ENCODE measurements at places on chromosomes 11 and 22.

GRCh38 chr11:24324211-24324610 is 172.6 kb upstream of the LUZP2 start:
- no peak for DNase-seq

DNA sequence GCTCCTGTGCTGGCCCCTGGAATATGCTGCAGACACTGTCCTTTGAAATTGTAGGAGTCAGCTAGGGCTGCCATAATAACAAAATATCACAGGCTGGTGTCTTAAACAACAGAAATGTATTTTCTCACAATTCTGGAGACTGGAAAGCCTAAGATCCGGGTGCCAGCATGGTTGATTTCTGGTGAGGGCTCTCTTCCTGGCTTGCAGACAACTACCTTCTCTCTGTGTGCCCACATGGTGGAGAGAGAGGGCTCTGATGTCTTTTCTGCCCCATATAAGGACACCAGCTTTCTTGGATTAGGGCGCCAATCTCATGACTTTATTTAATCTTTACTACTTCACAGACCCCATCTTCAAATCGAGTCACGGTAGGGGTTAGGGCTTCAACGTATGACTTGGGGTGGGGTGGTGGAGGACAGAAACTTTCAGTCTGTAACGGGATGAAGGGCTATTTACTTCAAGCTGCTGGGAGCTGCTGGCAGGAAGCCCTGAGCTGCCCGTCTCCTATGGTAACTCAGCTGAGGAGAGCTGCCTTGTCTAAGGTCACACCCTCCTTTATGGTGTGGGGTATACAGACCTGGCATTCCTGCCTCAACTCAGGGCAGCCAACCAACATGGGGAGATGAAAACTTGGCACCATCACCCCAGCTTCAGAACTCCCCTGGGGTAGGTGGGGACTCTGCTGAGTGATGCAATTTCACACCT is 142.9 kb upstream of the ZBED5 start:
- DNase-seq = no peak

DNA sequence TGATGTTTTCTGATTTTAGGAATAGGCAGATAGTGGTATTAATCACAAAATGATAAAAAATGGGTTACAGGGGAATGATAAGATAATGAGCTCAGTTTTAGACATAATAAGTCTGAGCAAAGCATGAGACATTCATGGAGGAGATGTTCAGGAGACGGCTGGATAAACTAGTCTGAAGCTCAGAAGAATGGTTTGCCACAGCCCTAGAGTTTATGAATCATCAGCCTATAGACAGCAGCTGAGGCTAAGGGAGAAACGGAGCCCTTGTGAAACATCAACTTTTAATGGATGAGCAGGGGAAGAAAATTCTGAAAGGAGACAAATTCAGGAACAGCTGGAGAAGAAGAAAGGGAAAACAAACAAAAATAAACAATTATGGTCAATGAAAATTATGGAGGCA is 87.2 kb downstream of the RELT start:
- no peak for DNase-seq

DNA sequence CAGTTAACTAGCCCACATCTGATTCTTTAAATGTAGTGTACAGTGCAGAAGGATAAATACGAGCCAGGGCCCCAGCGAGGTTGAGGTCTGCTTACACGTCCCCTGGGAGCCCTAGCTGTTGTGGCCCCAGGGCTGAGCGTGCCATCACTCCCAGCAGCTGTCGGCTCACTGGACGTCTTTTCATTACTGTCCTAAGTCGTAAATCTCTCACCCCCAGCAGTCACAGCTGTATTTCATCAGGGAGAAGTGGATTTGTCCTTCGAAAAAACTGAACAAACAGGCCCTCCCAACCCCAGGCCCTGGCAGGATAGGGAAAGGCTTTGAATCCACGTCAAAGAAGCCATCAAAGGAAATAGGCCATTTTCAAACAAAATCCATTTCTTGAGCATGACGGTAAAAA is 110.4 kb upstream of the CSNK2A3 start:
- DNase-seq = no peak

DNA sequence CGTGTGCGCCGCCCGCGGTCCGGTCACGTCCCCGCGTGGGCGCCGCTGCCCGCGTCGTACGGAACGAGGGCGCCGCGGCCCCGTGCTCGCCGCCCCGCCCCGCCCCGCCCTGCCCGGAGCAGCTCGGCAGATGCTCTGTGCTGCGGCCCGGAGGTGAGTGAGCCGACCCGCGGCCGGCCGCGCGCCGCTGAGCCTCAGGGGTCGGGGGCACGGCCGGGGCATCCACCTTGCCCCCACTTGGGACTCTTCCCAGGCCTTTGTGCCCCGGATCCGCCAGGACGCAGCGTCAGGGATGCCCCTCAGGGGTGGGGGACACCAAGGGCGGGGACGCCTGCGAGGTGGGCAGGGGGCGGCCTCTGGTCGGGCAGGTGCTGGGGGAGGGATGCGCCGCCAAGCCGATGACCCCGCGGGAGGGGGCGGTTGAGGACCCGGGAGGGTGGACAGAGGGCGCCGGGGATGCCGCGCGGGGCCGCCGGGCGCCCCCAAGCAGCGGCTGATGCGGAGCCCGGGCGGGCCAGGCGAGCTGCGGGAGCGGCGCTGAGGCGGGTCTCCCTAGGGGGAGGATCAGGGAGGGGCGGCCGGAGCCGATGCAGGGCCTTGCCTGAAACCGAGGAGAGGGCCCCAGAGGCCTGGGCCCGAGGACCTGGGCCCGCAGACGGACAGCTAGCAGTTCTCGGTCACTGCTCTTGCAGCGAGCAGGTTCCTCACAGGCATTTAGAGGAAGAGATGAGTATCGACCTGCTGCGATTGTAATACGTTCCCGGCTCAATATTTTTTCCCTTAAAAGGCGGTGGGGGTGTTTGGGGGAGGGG is at the start of gene GNAZ:
Gene GNAZ, plus strand, starts transcription at position 102 of the 812 bp plus-strand sequence. CDS start 25,177 bp downstream, outside the sequence.
- no peak for DNase-seq

- DNase-seq = no peak
Observed at GRCh38 chr11:36388951-36389350, 92.9 kb downstream of the PRR5L start.

DNA sequence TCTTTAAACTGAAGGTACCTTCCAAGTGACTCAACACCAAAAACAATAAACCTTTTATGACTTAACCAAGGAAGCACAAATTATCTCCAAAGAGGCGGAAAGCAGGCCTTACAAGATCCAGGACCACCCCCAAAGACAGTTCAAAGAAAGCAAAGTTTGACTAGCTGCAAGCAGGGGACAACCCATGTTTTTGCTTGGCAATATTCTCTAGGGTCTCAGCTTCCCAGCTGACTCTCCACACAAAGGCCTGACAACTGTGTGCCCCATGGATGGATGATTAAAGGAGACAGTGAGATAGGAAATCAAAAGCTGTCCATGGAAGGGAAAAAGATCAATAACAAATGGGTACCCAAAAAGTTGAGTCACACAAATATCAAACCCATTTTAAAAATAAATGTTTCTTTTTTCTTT is 232.2 kb downstream of the DDX10 start:
- no peak for DNase-seq

DNA sequence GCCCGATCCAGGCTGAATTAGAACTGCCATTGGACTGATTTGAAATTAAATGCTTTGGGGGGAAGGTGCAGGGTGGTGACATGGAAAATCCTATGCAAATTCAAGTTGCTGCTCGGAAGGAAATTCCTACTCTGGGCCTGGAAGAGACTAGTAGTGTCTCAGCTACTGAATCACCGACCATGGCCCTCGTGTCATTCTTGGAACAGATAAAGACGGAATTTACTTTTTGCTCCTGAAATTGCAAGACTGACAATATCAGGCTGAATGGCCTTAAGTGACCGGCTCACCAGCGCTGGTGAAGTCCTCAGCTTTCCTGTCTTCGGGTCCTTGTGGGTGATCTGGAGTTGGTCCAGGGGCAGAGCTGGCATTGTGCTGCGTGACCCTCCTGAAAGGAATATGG is 6.1 kb downstream of the ASCC2 start:
- no peak for DNase-seq

- DNase-seq = no peak
Observed at GRCh38 chr11:36041988-36042611, 98.2 kb downstream of the LDLRAD3 start.

DNA sequence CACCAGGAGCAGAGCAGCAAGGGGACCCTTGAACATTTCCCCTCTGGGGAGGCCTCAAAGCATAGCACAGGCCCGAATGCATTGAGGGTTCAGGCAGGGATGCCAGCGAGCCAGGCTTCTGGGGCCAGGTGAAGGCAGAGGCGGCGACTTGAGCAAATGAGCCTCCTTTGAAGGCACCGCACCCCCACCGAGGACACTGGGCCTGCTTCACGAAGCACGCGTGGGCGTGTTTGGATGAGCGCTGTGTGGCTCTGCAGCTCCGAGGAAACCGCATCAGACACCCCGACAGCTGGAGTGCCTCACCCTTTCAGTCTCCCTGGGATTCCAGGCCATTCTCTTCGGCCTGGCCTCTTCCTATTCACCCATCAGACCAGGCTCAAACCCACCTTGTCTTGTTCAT is 301.8 kb downstream of the NTM start:
- DNase-seq = no peak

DNA sequence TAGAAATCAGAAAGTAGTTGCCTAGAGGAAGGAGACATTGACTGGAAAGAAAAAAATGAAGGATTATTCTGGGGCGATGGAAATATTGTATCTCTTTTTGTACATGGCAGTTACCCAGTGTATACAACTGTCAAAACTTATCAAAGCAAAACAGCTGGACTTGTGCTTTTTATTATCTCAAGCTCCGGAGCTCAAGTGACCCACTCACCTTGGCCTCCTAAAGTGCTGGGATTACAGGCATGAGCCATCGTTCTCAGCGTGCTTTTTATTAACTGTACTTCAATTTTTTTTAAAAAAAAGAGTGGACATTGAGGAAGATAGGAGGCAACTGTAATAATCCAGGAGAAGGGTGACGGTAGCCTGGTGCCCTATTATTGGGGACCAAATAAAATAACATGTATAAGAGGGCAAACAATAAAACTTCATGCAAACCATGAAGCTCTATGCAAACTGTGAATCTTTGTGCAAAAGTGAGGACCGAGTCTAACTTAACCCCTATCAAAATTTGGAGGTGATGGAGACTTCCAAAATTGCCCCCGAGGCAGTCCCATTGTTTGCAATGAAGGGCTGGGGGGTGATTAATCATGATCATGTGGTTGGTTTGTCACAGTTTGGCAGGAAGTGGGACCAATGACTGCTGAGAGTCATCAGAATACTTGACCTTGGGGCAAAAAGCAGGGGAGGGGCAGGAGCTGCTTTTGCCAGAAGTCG is 23.5 kb downstream of the FZD4 start:
- peak; percentile 18 for DNase-seq

DNA sequence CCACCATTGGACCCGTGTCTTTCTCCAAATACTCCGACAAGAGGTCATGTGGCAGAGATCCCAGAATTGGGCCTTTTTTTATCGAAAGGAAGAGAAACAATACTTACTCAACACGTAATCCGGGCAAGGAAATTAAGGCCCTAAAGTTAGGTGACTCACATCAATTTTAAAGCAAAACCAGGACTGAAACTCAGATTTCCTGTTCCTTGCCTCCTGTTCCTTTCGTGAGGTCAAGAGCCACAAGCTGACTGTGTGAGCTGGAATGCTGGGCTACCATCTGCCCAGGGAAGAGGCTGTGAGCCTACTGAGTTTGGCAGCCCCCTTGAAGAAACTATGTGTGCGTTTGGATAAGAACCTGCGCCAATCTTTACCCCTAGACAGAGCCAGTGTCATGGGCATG is 27.1 kb upstream of the MRGPRX2 start:
- no peak for DNase-seq

DNA sequence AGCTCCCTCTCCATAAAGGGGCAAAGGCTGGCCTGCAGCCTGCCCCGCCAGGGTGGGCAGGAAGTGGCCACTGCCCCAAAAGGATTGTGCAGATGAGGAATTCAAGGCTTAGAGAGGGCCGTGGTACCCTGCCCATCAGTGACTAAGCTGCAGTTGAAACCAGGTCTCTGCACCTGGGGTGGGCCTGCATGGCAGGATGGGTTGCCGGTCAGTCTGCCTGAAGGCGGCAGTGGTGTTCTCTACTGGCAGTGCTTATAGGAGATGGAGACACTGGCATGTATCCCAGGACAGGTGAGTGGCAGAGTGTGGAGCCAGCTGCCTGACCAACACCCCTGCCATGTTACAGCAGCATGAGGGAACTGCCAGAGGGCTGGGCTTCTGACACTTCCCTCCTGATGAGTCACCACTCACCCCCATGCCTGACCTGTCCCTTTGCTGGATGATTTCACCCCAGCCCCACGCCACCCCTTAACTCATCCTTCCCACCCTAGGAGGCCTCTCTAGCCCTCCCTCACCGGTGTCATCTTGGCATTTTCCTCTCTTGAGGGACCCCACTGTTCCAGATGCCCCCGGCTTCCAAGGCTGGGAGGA is 70.2 kb upstream of the LMO1 start:
- no peak for DNase-seq

GRCh38 chr11:129750343-129751292 is 65.0 kb upstream of the TMEM45B start:
- DNase-seq = peak; percentile 41

DNA sequence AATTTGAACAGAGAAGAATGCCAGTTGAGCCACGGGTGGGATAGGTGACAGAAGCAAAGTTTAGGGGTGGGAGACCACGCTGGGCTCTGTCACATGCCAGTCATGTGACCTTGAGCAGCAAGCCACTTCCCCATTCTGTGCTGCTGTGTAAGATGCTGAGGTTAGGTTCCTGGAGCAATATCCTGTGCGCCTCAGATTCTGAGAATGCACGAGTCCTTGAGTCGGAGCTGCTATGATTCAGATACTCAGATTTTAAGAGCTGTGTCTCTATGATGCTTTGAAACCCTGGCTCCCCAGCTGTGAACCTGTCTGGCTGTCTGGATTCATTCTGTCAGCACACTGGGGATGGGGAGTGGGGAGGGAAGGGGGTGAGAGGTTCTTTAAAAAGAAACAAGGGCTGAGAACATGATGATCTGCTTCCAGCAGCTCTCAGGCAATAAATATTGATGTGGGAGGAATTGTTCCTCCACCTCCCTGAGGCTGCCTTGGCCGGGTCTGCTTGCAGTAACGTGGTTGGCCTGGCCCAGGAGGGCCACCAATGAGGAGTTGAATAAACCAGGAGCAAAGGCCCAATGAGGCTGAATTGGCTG is 24.0 kb downstream of the SLCO2B1 start:
- DNase-seq = peak; percentile 58

DNA sequence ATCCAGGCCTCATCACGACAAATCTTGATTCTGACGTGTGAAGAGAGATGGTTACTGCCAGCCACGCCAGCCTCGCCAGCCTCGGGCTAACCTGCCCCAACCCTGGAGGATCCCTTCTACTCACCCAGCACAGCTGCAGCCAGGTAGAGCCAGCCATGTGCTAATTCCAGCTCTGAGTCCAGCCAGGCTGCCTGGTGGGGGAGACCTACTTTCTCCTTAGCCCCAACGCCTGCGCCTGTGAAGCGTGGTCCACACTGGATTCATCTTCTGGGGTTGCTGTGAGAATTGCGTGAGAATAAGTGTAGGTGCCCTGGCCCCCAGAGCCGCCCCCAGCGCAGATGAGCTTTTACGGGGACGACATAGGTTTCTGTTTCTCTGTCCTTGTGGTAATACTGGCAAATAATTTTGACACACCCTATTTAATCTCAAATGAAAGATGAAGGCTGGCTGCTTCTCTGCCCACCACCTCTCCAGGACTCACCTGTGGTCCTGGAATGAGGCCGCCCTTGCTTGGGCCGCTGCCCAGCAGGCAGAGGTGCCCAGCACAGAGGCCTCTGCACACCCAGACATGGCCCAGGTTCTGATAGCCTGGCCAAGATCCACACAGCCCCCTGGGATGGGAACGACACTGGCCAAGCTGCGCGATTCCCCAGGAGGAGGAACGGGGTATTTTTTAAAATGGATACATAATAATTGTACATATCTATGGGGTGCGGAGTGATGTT is 528.4 kb downstream of the TBC1D22A start:
- DNase-seq = no peak

- DNase-seq = no peak
Observed at GRCh38 chr11:78187366-78188285, 800 bp downstream of the KCTD21 start.
